ENCODE measurements at places on chromosomes 1 and 21. TPM values are rescaled to one million over a fixed set of nuclear protein-coding genes. Genes with fewer than 3 reads are reported as not detected.

DNA sequence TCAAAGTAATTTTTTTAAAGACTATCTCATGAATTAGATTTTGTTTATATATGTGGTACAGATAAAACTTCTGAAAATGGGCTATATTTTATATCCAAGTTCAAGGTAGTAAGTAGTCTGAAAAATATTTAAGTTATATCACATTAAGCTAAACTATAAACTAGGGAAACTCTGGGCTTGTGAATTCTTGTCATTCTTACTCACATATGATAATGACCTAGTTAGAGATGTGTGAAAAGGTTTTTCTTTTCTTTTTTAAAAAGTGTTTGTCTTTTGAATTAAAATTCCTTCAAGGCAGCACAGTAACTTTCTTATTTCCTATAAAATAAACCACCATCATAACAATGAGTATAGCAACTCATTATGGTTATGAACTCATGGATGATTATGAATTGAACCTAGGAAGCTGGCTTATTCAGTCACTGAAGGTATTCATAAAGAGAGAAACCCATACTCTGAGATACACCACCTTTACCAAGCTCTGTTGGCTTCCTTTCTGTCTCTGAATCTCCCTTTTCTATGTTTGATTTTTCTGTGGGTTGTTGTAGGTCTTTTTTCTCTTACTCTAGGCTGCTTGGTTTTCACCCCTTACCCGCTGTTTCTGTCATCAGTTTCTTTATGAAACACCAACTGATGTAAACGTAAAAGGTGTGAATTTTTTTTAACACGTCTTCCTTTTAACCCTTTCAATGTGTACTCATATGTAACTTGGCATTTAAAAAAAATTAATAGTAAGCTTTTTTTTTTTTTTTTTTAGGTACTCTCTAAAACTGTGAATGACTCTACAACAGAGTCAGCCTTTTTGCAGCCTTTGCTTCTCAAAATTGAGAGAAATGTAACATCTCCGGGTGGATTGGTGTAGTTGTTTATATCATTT, 25.2 kb downstream of the IL12RB2 start:
- DNase-seq = peak; percentile 29

DNA sequence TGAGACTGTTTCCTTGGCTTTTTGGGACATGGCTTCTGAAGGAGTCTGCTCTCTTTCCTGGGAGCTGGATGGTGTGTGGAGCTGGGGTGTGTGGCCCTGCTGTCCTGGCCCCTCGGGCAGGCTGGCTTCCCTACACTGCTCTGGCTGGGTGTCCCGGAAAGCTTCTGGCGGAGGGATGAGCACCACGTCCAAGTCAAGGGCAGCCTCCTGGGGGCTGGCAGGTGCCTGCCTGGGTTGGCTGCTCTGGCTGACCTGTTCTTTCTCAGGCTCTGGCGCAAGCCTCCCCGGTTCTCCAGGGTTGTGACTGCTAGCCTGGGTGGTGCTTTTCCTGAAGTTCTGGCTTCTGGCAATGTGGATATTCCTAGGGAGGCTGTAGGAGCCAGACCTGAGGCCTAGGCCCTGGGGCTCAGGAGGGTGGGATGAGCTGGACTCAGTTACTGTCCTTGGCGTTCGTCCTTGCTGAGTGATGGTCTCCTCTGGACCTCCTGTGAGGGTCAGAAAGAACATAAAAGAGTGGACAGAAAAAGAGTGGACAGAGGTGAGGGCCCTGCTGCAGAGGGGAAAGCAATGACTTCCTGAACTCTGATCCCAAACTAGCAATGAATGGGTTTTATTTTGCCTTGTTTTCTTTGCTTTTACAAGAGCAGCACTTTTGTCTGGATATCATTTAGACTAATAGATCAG, 9.4 kb downstream of the C1orf116 start:
- no peak for DNase-seq

DNA sequence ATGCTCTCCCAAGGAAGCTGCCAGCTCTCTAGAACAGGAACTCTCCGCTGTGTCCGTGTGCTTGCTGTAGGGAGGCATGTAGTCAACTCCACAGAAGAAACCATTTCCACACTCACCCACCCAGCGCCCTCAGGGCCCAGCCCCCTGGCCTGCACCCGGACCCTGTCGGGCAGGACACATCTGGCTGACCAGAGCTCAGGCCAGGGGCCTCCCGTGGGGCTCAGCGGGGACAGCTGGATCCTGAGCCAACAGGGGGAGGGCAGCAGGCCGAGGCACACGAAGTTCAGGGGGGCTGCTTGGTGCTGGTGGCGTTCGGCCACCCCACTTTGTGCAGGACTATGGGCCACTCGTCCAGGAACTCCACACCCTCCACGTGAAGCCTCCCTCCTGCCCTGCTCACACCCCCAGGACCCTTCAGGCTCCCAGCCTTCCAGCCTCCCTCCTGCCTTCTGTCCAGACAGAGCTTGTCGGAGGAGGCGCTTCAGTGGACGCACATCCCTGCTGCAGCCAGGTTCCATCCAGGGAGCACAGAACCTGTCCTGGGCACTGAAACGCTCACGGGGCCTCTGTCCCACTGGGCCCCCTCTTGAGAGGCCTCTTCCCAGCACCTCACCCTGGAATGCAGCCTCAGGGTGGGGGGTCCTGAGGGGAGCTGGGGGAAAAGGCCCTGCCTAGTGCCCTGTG, 15.0 kb upstream of the FAAP20 start:
- peak; percentile 37 for DNase-seq

ALPL gene
- not detected for total RNA-seq

CFAP74 gene
- not detected for total RNA-seq

DNA sequence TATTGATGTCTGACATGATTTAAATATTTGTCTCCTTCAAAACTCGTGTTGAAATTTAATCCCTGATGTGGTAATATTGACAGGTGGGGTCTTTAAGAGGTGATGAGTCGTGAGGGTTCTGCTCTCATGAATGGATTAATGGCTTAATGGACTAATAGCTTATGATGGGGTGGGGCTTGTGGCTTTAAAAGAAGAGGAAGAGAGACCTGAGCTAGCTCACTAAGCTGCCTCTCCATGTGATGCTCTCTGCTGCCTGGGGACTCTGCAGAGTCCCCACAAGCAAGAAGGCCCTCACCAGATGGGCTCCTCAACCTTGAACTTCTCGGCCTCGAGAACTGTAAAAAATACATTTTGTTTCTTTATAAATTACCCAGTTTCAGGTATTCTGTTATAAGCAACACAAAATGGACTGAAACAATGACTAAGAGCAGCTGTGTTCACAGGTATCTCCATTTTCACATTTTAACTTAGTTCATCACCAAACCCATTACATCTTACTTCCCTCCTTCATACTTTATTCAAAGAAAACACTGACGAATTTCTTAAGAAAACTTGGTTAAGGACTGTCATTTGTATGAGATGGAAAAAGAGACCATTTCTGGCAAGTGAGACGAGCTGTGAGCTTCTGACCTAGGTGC, 12.1 kb upstream of the AIM2 start:
- no peak for DNase-seq

DNA sequence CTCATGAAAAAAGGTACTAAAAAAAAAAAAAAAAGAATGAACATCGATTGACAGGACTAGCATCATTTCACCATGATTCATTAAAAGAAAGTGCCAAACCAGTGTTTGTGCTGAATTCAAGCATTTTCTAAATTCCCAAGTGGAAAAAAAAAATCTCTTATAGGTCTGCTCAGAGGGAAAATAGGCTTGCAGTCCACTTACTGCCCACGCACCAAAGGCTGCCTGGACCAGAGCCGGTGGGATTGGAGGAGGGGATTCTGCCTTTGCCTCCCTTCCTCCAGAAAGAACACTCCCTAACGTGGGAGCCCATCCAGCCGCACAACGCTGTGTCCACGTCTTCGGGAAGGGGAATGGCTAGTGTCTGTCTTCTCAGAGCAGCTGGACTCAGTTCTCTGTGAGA, 5.5 kb upstream of the TRAPPC10 start:
- DNase-seq = peak; percentile 73

- DNase-seq = no peak
Measured at GRCh38 chr1:247434005-247434404, 18.0 kb downstream of the NLRP3 start.

GRCh38 chr1:173553312-173553711, 49.6 kb downstream of the SLC9C2 start:
- no peak for DNase-seq

- no peak for DNase-seq
Measured at GRCh38 chr1:225517697-225518096, 89.9 kb upstream of the LBR start.

GRCh38 chr1:68112835-68113243, 62.4 kb upstream of the DIRAS3 start:
- no peak for DNase-seq

GRCh38 chr1:67317803-67318202, 10.1 kb downstream of the IL12RB2 start:
- DNase-seq = no peak

- no peak for DNase-seq
Measured at GRCh38 chr1:78492386-78492950, 1.7 kb downstream of the PTGFR start.

TRIM67 gene
- total RNA-seq = 0.18 TPM

DNA sequence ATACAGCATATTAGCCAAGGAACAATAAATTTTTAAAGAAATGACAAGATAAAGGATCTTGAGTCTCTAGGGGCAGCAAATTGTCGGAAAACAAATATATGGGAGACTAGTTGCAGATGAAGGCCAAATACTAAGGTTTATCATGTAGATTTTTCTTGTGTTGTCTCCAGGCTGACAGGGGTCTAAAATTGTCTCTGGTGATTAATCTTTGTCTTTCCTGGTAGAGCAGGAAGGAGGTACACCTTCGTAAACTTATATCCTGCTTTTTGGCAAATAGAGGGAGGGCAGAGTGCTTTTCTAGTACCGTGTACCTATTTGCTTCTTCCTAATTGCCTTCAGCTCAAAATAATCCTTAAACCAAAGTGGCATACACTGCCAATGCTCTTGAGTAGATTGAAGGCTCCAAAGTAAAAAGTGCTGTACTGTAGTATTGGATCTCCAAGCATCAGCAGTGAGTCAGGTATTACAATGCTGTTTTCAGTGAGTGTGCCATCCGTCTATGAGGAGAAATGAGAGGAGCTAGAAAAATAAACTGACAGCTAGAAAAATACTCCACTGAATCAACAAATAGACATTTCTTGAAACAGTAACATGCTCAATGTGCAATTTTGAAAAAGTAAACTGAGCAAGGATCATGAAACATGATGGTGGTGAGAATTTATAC, 1.8 kb upstream of the LEPR start:
- DNase-seq = no peak

GRCh38 chr1:64809309-64809708, 64.4 kb downstream of the RAVER2 start:
- no peak for DNase-seq

DNA sequence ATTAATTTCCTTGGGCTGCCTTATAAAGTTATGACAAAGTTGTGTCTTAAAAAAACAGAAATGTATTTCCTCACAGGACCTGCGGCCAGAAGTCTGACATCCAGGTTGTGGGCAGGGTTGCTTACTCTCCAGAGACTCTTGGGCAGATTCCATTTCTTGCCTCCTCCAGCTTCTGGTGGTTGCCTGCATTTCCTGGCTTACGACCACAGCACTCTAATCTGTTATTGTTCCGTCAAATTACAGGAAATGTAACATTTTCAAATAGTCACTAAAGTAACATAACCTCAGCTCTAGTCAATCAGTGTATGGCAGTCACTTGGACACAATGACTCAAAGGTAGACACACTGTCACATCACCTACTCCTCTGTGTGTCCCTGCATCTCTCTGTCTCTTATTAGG, 226.8 kb downstream of the DNAH14 start:
- DNase-seq = no peak

DNA sequence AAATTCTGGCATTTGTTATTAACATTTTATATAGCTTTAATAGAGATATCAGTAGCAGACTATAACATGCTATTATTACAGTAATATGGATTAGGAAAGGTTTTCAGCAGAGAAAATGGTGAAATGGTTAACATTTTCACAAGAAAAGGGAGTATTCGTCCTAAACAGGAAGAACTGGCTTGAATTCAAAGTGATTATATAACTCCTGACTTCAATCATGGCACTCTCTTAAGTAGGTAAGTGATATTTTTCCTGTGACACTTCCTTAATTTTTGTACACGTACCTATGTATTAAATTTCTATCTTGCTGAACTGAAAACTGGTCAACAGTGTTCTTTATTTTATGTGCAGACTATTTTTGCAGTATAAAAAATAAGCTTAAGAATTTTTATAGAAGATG, 67.9 kb upstream of the CNN3 start:
- DNase-seq = no peak

- DNase-seq = no peak
Measured at GRCh38 chr1:43596579-43596978, 53.4 kb upstream of the KDM4A start.

DNA sequence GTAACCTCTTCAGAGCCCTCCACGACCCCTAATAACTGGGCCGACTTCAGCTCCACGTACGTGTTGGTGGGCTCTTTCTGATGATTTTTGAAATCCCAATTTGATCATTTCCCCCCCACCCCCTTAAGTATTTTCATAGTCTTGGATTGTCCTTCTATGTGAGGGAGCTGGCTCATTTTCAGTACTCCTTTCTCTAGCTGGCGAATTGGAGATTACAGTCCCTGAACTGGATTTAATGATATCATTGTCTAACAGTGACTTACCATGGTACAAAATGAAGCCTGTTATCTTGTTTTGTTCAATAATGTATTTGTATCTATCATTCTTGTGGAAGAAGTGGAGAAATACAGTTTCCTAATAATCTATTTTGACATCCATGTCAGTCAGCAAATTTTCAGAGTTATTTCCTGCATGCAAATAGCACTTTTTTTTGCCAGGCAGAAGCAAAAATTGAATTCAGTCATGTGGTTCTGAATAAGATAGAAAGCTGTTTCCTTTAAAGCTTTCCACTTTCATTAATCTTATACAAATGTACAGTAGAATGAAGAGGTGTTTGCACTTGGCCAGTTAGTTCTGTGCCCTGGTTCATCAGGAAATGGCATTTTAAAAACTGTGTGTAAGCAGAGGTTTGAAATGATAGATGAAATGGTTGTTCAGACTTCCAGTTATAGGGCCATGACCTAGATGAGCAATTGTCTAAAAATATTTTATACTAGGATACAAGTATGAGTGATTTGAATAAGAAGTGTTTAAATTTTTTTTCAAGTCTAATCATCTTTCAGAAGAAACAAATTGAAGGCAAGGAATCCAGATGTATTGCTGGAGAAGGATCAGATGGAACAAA, 104.2 kb downstream of the ATP5PO start:
- no peak for DNase-seq

- DNase-seq = no peak
Measured at GRCh38 chr21:42548687-42549406, 35.2 kb downstream of the SLC37A1 start.

- DNase-seq = no peak
Measured at GRCh38 chr1:17217607-17218006, 12.7 kb downstream of the PADI1 start.

- no peak for DNase-seq
Measured at GRCh38 chr1:9858293-9859035, 34.7 kb upstream of the CLSTN1 start.

GRCh38 chr1:9233241-9233941, 1.2 kb upstream of the H6PD start:
- peak; percentile 70 for DNase-seq

GRCh38 chr1:116477429-116477828, 93.4 kb downstream of the CD58 start:
- no peak for DNase-seq

GRCh38 chr1:19325958-19326747, 14.0 kb downstream of the SLC66A1 start:
- no peak for DNase-seq

SERPINC1 gene
- not detected for total RNA-seq

All from stomach (tissue), 19 donors.